ENCODE measurements at places on chromosomes 6 and 20. TPM values are rescaled to one million over a fixed set of nuclear protein-coding genes. Genes with fewer than 3 reads are reported as not detected.

DNA sequence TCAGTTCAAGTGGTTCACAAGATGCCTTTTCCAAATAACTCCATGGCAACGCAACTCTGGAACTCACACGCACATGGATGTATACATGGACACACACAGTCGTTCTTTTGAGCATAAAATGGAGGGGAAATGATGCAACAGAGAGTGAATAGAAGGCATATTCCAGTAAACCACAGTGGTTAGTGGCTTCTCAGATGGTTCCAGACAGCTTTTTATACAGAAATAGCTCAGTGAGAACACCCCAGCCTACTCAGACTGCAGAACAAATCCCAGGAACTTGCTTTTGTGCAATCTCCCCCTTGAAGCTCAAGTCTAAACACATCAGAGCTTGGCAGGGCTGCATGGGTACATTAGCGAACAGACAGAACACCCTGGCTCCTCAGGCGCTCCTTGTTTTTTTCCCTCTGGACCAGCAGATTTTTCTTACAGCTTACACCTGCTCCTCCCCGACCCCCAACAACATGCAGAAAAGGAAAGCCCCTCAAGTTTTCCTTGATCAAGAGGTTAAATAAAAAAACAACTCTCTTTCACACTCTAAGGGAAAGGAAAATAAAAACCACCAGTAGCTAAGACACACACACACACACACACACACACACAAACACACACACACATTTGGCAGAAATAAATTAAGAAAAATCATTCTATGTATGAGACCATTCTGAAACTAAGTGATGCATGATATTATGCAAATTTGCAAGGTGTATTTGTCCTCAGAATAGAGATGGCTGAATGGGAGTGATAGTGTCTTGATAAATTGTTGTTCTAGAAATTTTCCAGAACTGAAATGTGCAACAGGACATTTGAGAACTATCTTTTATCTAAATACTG, 51.2 kb upstream of the RANBP9 start:
- peaks cover 49% of the 10 kb centered on the region for H3K4me1 ChIP-seq
- H3K4me3 ChIP-seq = peak overlapping the region; percentile 74
- peaks cover 6% of the 10 kb centered on the region for H3K36me3 ChIP-seq
- peak overlapping the region; percentile 94 for H3K27ac ChIP-seq
- H3K27me3 ChIP-seq = peaks cover 13% of the 10 kb centered on the region

DNA sequence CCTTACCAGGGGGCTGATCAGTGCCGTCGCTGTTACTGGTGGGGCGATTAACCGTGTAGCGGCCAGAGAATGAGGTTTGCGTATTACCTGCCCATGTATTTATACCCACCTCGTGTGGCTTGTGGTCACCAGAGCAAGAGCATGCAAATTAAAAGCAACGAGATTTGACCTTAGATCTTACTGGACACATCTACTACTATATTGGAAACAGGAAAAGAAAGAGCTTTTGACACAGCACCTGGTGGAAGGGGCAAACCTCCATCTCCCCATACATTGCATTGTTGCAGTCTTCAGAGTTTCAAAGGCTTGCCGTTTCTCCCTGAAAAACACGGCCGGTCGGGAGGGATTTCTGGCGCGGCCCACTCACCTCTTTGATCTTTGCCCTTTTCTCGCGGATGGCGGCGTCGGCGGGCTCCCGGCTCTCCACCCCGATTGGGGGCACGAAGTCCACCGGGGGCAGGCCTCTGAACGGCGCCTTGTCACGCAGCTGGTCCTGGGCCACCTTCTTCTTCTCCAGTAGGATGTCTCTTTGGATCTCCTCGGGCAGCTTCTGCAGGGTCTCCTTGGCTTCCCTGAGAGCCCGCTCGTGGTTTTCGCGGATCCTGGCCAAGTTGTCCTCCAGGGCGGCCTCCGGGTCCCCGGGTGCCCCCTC, 1.3 kb downstream of the MAN1A1 start:
- H3K27ac ChIP-seq = peak overlapping the region; percentile 87
- DNase-seq = peak; percentile 61
- H3K4me3 ChIP-seq = peak overlapping the region; percentile 92
- no peaks in the 10 kb centered on the region for H3K27me3 ChIP-seq

DNA sequence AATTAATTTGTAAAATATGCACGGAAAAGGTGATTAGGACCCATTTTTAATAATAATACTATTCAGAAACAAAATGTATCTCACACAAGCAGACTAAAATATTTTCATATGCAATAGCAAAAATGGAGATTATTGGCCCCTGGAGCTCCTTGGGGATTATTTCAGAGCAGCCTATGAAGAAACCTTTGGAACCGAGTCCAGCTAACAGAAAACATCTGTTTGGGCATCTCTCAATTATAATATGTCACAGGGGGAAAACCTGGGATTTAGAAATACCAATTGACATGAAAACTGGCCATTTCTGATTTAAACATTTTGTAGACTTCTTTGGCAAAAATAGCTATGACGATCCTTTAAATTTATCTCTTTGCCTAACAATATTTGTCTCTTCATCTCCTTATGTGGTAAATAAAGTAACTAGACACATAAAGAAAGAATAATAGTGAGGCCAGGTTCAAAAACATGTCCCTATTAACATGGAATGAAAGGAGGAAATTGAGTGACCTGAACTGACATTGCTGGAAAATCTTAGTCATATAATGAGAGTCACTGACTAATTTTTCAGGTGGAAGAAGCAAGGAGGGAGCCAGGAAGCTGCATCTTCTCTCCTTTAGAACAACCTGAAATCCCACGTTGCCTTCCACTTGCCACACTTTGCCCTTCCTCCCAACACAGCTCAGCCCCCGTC, 199.0 kb downstream of the SOD2 start:
- H3K4me1 ChIP-seq = no peaks in the 10 kb centered on the region
- H3K36me3 ChIP-seq = no peaks in the 10 kb centered on the region
- H3K4me3 ChIP-seq = no peak overlapping the region
- DNase-seq = no peak
- H3K27me3 ChIP-seq = peaks cover 32% of the 10 kb centered on the region
- no peak overlapping the region for H3K27ac ChIP-seq

GRCh38 chr6:150293423-150294173, 75.2 kb upstream of the IYD start:
- peaks cover 19% of the 10 kb centered on the region for H3K27me3 ChIP-seq
- H3K27ac ChIP-seq = no peak overlapping the region
- peaks cover 3% of the 10 kb centered on the region for H3K4me1 ChIP-seq
- no peak overlapping the region for H3K4me3 ChIP-seq
- peaks cover 2% of the 10 kb centered on the region for H3K36me3 ChIP-seq

DNA sequence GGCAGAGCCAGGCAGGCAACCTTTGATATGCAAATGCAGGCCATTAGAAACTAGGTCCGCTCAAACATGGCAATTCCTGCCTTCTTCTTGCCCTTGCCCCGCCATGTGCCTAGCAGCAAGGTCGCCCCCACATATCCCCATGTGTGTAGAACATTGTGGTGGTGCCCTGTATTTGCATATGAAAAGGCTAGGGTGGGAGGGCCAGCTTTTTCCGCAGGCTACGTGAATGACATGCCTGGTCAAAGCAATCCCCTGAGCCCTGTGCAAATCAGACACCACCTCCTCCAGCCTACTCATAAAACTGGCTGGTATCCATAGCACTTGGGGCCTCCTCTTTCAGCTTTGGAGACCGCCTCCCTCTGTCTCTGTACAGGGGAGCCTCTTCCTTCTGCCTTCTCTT, 31.6 kb downstream of the GSTA2 start:
- H3K27me3 ChIP-seq = no peaks in the 10 kb centered on the region
- H3K36me3 ChIP-seq = no peaks in the 10 kb centered on the region
- no peak for DNase-seq

DNA sequence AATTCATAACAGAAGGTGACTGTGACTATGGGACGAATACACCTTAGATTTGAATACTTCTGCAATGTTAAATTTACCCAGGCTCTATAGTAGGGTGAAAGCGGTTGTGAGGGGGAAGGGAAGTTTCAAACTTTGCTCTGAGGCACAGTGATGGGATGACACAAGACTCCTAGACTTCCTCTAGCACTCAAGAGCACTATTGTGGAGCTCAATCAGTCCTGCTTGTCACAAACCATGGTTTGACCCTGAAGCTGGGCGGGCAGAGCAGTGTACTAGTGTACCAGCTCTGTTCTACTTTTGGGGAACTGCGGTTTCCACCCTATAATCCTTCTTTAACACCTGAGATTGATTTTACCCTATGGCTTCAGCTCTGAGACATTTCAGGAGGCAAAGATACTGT, 17.1 kb downstream of the TRIM27 start:
- H3K4me1 ChIP-seq = peaks cover 11% of the 10 kb centered on the region
- peaks cover 59% of the 10 kb centered on the region for H3K36me3 ChIP-seq
- H3K27me3 ChIP-seq = no peaks in the 10 kb centered on the region
- no peak overlapping the region for H3K4me3 ChIP-seq

DNA sequence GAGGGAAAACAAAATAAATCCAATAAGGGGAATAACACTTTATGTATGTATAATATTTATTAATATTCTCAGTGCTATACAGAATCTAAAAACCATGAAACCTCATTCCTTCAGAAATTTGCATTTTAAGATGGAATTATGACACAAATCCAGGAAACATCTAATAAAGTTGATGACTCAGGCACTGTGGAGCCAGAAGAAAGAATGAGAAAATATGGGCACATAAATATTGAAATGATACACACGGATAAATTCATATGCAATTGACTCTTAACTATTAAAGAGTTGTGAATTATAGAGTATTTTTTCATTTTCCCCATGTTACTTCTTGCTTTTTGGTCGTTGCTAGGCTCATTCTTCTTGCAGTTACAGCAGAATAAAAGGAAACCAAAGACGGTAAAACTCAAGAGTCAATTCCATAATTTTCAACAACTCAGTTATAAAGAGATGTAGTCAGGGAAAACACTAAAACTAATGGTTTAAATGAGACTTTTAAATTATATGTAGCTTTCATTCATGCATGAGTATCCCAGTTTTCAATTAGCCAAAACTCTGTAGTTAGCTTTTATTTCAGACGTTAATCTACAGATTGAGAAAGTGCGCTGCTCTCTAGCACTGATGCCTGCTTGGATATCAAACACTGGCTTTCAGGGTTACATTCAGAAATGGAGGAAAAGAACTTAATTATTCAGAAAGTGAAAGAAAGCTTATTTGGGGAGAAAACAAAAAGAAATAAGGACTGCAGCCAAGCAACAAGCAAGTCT, 95.4 kb downstream of the ADGRB3 start:
- no peak overlapping the region for H3K4me3 ChIP-seq
- H3K27ac ChIP-seq = no peak overlapping the region
- no peak for DNase-seq
- no peaks in the 10 kb centered on the region for H3K27me3 ChIP-seq
- no peaks in the 10 kb centered on the region for H3K4me1 ChIP-seq
- no peaks in the 10 kb centered on the region for H3K36me3 ChIP-seq

GRCh38 chr6:18048953-18049630, 61.7 kb upstream of the KIF13A start:
- no peaks in the 10 kb centered on the region for H3K36me3 ChIP-seq
- DNase-seq = no peak
- no peak overlapping the region for H3K4me3 ChIP-seq
- no peaks in the 10 kb centered on the region for H3K4me1 ChIP-seq

DNA sequence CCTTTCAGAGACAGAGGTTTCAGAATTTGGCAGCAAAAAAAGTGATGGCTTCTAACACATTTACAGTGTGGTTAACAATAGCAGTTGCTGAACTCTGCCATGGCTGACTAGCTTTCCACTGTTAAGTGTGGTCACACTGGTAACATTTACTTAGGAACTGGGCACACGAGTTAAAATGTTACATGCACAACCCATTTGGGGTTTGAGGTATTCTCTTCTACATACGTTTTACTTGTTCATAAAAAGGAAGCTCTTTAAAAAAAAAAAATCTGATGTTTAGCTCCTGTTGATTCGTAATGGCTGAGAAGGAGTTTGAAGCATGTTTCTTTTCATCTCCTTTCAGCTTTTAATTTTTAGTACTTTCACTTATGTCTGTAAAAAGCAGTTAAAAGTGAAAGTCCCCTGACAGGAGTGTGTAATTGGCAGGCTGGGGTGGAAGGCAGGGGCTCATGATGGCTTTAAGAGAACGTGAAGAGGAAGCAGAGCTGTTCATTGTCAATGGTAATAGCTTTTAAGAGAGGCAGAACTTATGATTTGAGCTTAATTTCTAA, 245.9 kb downstream of the FARS2 start:
- H3K4me1 ChIP-seq = peaks cover 24% of the 10 kb centered on the region
- H3K4me3 ChIP-seq = peak overlapping the region; percentile 42
- H3K27ac ChIP-seq = peak overlapping the region; percentile 67
- no peaks in the 10 kb centered on the region for H3K27me3 ChIP-seq
- peaks cover 5% of the 10 kb centered on the region for H3K36me3 ChIP-seq

DNA sequence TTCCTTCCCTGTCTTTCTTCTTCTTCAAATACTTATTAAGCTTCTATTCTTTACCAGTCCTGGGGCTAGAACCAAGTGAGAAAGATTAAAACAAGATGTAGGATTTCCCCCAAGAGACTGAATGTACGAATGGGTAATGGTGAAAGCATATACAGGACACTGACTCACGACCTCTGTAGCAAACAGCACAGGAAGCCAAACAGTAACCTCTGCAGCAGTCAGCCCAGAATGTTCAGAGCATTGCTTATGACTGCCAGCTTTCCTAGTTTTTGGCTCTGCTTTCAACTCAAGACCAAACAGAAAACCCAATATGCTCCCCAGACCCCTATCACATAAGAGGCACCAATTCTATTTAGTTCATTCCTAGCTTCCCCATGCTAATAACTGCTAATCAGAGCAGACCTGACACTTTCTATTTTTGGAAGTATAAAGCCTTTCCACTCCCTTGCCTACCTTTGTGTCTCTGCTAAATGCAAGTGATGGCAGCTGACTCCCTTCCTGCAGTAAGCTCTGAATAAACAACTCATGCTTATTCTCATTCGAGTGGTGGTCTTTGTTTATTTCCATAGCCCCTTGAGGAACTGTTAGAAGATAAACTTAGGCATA, 690.6 kb downstream of the EPM2A start:
- H3K4me3 ChIP-seq = no peak overlapping the region
- no peak for DNase-seq
- H3K4me1 ChIP-seq = no peaks in the 10 kb centered on the region

DNA sequence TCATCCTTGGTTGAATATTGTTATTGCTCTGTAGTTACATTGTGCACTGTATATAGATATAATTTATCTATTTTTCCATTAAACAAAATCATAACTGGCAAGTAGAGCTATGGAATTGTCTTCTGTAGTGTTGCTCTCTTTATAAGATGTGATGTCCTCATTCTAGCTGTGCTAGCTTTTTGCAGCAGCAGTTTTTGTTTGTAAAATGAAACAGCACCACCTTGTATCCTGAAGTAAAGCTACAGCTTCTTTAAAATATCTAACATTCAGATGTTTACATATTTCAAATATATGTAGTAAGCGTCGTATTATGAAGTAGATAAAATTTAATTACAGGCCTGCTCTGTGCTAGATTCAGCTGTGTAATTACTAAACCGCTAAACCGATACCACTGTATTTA, 328.8 kb upstream of the MANEA start:
- no peak overlapping the region for H3K27ac ChIP-seq
- no peaks in the 10 kb centered on the region for H3K27me3 ChIP-seq
- no peaks in the 10 kb centered on the region for H3K36me3 ChIP-seq
- DNase-seq = no peak
- no peaks in the 10 kb centered on the region for H3K4me1 ChIP-seq

The TP53TG5 gene
- total RNA-seq = 0.41 TPM

The MATN4 gene
- 0.64 TPM for total RNA-seq

The GJE1 gene
- not detected for total RNA-seq

The XKR7 gene
- 0.04 TPM for total RNA-seq
